Dermis blood vessel endothelial cell (primary cell): ENCODE measurements at places on chromosomes 16 and 17. TPM values are rescaled to one million over a fixed set of nuclear protein-coding genes. Genes with fewer than 3 reads are reported as not detected.

DNA sequence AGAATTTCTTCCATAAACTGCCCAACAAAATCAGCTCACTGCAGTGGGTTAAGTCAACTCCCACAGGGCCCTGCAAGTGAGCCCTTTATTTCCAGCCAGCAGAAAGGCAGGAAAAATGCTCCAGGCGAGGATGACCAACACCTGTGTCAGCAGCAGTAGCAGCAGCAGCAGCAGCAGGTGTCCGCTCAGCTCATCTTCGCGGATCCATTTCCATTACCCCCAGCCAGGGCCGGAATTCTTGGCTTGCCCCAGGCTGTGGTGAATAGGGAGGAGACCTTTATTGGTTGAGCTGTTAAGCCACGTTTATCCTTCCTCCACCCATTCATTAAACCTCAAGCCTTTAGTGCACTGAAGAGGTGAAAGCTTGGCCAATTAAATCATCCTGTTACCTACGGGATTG is 46.2 kb downstream of the MARCHF10 start:
- no peak for DNase-seq

DNA sequence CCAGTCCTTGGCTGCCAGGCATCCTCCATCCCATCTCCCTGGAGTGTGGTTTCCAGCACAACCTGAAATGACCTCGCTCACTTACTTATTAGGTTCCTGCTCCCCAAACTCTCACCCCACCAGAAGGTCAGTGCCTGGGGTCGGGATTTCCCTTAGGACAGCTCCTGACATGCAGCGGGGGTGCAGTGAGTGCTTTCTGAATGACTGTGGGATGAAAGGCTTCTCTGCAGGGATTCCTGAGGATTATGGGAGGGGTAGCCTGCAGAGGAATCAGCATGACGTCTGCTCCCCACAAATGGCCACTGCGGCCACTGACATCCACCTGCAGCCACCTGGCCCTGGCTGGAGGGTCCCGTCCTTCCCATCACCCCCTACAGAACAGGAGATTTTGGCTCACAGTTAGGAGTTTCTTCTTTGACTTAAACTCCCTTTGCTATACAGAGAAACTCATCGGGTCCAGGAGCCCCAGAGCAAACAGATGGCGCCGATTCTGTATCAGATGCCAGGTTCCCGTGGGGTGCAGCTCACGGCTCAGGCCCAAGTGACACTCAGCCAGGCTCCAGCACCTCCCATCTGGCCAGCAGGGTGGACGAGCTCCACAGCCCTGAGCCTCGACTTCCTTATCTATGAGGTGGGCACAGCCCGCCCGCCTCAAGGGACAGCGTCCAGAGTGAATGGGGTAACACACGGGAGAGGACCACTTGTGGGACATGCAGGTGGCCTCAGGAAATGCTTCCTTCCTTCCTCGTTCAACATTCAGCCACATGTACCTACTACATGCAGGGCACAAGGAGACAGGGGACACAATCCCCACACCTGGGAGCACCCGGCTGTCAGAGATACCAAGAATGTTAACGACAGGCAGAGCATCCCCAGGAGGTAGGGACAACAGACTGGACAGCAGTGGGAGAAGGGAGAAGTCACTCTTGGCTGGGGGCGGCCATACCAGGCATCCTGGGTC is 69.8 kb downstream of the RMI2 start:
- no peak for DNase-seq

GRCh38 chr17:57714665-57715180 is 30.4 kb downstream of the CCDC182 start:
- no peak for DNase-seq

GRCh38 chr17:74123350-74123749 is 80.1 kb upstream of the RPL38 start:
- no peak for DNase-seq

- DNase-seq: no peak
These were observed 56.1 kb downstream of the RMI2 start for GRCh38 chr16:11401161-11402050.

GRCh38 chr17:76791053-76791980 is 53.4 kb downstream of the MFSD11 start:
- peak; percentile 51 for DNase-seq

- DNase-seq: no peak
These were observed 8.5 kb downstream of the ZACN start for GRCh38 chr17:76087531-76087930.

DNA sequence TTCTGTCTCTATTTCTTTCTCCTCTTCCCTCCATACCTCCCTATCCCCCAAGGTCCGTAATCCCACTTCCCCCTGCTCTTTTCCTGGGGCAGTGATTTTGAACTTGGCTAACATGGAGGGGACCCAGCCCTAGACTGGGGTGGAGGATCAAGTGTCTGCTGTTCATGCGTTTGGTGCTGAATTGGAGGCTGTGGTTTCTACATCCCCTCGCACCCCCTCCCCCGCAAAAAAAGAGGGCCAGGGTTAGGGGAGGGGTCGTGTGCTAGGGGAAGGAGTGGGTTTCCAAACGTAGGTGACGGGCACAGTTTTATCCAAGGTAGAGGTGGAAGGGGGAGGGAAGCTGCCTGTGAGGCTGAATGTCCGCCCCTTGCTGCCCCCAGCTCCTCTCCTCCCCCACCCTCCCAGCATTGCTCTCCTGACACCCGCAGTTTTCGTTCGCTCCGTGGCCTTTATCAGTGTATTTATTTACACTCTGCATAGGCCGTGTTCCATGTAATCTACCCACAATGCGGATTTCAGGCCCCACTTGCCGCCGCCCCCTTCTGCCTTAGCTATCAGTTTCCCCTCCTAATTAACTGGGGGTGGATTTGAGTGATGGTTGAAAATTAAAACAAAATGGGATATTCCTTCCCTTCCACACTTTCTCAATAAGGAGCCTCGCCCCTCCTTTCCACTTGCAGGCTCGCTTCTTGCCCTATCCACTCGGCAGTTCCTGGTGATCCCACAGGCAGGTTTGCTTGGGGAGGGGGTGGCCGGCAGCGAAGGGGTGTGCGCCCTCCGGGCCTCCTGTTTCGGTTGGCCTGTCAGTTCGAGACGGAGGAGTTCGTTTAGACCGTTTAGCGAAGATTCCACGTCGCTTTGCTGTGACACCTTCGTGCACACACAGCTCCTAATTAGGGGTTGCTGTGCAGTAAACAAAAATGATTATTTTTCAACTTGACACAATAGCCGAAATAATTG is 2.0 kb downstream of the GNAO1 start:
- no peak for DNase-seq

DNA sequence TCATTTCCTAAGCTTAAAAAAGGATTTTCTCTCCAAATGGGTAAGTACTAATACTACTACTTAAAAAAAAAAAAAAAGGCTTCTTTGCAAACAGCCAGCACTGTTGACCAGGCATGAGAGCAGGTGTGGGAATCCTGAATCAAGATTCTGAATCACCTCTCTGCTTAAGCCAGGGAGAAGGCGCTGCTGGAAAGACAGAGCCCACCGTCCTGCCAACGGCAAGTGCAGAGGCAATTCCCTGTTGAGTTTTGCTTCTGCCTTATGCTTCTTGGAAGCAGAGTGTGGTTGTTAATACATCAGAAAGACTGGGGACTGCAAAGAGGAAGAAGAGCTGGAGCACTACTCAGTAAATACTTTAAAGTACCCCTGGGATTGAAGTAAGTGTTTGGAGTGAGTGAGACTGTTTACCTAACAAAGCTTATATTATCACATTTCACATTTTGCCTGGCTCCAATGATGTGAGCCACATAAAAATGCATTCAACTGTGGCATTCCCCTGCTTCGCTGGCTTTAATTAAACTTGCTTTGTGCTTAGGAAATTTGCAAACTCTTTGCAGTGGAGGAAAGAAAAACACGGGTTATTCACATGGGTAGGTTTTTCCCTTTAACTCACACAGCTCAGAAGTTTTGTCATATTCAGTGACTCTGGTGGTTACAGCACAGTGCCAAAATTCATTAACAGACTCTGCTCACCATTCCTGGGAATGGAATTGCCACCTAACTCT is 86.0 kb upstream of the KIF2B start:
- DNase-seq: no peak

- DNase-seq: no peak
These were observed 2.0 kb upstream of the SLC6A4 start for GRCh38 chr17:30237296-30238002.

DNA sequence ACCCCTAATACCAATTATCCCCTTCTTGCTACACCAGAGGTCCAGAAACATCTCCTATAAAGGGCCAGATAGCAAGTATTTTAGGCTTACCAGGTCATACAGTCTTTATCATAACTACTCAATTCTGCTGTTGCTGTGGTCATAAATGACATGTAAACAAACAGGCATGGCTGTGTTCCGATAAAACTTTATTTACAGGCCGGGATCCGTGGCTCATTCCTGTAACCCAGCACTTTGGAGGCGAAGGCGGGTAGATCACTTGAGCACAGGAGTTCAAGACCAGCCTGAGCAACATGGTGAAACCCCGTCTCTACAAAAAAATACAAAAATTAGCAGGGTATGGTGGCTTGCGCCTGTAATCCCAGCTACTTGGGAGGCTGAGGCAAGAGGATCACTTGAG is 12.3 kb downstream of the ASGR1 start:
- no peak for DNase-seq

DNA sequence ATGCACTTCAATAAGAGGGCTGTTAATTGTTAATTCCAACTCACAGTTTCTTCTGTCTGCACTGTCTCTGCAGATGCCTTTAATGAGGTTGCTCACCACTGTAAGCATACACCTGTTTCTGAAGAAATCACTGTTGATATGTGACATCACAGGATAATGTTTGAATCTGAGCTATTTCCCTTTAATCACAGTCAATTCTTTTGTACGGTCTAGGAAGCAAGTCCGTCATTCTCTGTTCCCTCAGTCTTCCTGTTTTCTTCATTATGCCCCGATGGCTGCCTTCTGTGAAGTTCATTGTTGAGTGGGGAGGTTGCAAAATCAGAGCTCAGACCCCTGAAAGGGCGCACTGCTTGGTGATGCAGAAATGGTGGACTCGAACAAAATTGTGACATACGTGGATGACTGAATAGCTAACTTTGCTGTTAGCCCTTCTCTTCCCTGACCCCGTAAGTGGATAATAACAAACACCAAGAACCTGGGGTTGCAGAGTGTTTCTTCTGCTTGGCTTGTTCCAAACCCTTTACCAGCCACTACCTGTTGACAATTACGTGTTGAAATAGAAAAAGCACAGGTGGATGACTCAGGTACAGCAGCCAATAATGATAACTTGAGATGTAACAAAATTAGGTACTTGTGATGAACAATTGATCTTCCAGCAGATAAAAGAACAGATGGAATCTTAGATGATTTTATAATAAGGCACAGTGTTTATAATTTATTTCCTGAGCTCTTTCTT is 71.9 kb upstream of the AXIN2 start:
- DNase-seq: peak; percentile 64

MYO15A gene
- under 0.01 and 0.60 TPM in 2 replicates for total RNA-seq

GRCh38 chr17:52084176-52084575 is 74.3 kb downstream of the CA10 start:
- DNase-seq: no peak

MAPT gene
- under 0.01 and 0.05 TPM in 2 replicates for total RNA-seq

SLC35G6 gene
- total RNA-seq: not detected in 2 replicates

- no peak for DNase-seq
These were observed 274.4 kb upstream of the TOM1L1 start for GRCh38 chr17:54626146-54626703.

PRSS8 gene
- total RNA-seq: not detected in 2 replicates

CACNG1 gene
- not detected in 2 replicates for total RNA-seq

CHST6 gene
- 1.2 and 1.9 TPM in 2 replicates for total RNA-seq

GRCh38 chr16:81940781-81941560 is 70.3 kb downstream of the SDR42E1 start:
- DNase-seq: peak; percentile 87

TMEM208 gene
- total RNA-seq: 21.1 and 31.7 TPM in 2 replicates

SNTB2 gene
- total RNA-seq: 91.0 and 185 TPM in 2 replicates

DNA sequence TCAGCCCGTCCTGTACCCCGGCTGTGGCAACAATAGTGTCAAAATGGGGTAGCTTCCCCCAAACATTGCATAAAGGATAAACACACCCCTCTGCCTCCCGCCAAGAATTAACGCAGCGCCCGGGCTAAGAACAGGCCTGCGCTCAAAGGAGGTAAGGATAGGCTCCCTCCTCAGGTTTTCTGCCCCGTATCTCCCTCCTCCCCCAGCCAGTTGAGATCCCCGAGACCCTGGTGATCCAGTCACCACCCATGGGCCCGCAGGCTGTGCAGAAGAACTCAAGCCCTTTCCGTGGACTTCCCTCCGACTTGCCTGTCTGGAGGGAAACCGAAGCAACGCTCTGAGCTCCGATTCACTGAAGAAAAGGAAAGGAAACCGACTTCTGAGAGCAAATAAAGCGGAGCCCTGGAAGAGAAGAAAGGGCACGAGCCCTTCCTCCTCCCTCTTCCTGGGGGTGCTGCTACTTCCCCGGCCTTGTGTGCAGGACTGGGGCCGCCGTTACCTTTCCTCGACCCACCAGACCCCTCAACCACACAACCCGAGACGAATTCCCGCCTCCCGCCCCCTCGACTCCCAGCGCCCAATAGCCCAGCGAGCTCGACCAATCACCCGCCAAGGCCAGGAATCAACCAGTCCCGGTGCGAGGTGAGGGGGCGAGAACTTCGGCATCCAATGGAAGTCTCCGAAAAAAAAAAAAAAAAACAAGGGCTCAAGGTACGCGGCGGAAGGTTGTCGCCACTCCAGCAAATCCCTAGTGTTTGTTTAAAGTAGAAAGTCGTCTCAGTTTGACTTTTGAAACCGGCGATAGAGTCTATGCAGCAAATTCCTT is at the start of gene BRIP1:
Gene BRIP1 (minus strand): TSS at position 554 of the 826 bp plus-strand sequence. CDS start 1,989 bp downstream, outside the sequence.
- peak; percentile 96 for DNase-seq

DNA sequence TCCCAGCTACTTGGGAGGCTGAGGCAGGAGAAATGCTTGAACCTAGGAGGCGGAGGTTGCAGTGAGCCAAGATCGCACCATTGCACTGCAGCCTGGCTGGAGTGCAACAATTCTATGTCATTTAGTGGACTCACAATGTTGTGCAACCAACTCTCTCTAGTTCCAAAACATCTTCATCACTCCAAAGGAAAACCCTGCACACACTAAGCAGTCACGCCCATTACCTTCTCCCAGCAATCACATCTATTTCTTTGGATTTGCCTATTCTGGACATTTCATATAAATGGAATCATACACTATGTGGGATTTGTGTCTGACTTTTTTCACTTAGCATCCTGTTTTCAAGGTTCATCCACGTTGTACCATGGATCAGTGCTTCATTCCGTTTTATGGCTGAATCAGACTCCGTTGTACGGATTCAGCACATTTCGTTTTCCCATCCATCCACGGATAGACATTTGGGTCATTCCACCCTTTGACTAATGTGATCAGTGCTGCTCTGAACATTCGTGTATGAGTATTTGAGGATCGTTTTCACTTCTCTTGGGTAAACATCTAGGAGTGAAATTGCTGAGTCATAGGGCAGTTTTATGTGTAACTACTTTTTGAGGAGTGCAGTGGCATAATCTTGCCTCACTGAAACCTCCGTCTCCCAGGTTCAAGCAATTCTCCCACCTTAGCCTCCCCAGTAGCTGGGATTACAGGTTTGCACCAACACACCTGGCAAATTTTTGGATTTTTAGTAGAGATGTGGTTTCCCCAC is 45.4 kb upstream of the EMP2 start:
- no peak for DNase-seq
